ENCODE measurements at places on chromosomes 3 and 15.
A peak's percentile ranks its signal among the peaks of the same experiment; 100 is the strongest.

GRCh38 chr15:77183066-77183465 lies 112.2 kb upstream of the TSPAN3 start:
- DNase-seq, result no peak

DNA sequence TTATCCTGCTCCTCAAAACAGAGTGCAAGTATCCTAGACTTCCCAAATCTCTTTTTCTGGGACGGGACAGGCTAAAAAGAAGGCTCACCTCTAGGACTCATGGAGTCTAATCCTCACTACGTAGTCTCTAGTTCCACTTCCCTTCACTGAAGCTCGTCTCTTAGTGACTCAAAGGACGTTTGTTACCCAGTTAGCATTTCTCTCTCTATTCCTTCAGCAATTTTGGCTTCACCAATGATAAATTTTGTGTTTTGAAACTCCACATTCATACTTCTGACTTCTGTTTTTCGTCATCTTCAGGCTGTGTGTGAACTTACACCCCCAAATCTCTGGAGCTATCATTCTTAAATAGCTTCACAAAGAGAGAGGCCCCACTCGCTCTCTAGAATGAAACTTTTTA lies 627.1 kb downstream of the NAALADL2 start:
- DNase-seq, result no peak

DNA sequence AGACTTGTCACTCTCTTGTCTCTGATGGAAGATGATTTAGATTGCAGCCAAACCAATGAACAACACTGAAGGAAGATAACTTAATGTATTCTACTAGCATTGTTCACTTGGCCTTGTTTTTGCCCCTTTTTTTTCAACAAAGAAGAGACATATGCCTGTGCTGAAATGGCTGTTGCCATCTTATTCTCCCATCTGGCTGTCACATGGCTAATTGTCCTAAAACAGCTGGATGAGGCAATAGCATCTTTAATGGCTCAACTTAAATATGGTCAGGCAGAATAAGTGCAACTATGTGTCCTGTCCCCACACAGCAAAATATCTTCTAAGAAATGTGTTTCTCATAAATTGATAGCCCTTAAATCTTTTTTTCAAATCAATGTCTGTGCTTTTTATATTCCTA lies 576.9 kb downstream of the TUSC7 start:
- DNase-seq, result no peak

- DNase-seq, result no peak
Measured at GRCh38 chr15:85407421-85408269, 27.2 kb downstream of the AKAP13 start.

DNA sequence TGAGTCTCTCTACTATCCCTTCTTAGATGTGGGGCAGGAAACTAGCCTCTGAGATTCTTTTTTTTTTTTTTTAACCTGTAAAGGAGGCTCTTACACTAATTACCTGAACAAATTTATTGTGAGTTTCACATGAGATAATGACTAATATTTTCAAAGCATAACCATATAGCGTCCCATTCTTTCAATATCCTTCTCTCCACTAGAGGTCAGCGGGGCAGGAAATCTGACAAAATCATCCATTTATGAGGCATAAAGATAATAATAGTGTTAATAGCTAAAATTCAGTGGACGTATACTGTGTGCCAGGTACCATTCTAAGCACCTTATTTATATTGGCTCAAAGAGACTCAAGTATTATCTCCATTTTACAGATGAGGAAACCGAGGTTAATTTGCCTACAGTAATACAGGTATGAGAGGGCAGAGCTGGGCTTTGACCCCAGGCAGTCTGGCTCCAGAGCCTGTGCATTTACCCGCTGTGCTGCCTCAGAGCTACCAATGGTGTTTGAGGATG lies 16.3 kb upstream of the SMAD6 start:
- no peak for DNase-seq

GRCh38 chr3:14312375-14312774 lies 90.0 kb upstream of the SLC6A6 start:
- no peak for DNase-seq

- no peak for DNase-seq
Measured at GRCh38 chr15:70127770-70128413, 30.2 kb upstream of the TLE3 start.

GRCh38 chr3:184868477-184868876 lies 56.5 kb downstream of the VPS8 start:
- DNase-seq, result no peak

- no peak for DNase-seq
Measured at GRCh38 chr3:11224010-11224409, 48.2 kb upstream of the ATG7 start.

- peak; percentile 94 for DNase-seq
Measured at GRCh38 chr3:197711973-197712707, 24.6 kb downstream of the RUBCN start.

- DNase-seq, result no peak
Measured at GRCh38 chr3:190074817-190075216, 45.9 kb downstream of the P3H2 start.

GRCh38 chr3:52246728-52247408 lies 1.3 kb downstream of the PPM1M start:
- DNase-seq, result no peak

DNA sequence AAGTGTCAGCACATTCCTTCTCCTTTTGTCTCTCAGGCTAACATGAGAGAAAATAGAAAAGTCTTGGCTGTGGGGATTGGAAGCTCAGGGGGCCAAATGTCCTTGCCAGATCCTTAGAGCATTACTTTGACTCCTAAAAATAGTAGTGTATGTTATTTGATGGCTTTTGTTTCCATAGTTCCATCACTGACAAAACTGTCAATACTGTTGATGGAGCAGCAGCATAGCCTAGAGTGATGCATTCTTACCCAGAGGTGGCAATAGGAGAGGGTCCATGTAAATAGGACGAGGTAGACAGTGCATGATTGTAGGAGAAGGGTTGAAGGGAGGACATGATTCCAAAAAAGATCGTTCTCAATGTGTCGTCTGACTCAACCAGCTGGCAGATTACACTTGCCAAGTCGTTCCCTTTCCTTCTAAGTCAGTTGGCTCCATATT lies 282.7 kb upstream of the TPRG1 start:
- no peak for DNase-seq

- DNase-seq, result no peak
Measured at GRCh38 chr3:114365909-114366308, 72.1 kb downstream of the TIGIT start.

GRCh38 chr3:55675478-55675877 lies 188.4 kb upstream of the WNT5A start:
- DNase-seq, result no peak

- no peak for DNase-seq
Measured at GRCh38 chr3:117549716-117550115, 840.1 kb downstream of the TUSC7 start.

DNA sequence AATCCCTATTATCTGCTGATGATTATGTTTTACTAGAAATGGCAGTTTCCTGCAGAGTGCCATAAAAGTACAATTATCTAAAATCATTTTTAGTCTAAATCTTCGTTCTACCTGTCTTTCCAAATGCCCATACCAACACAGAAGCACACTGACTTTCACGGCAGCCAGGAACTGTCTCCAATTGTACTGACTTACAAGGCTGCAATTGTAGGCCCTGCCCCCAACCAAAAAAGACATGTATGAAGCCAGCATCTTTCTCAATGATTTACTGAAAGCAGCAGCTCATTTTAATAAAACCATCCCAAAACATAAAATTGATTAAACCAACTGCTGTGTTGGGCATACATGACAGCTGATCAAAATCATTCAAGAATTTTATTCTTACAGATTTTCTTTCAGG lies 119.0 kb downstream of the TBC1D5 start:
- DNase-seq, result peak; percentile 39

- no peak for DNase-seq
Measured at GRCh38 chr3:134606033-134607025, 44.5 kb downstream of the KY start.

DNA sequence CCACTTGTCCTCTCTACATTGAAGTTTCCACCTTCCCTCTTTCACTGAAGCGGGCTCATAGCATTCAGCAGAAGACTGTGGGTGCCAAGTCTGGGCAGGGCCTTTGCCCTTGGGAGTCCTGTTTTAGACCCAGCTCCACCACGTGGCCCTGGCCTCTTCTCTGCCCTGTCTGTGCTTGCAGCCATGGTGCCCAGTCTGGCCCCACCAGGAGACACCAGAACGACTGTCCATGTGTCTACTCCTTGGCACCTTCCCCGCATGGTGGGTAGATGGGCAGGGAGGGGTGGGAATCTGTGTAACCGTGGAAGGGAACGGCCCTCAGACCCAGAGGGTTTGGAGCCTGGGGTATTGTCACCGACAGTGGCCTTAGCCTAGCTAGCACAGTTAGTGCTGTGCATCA lies 17.9 kb upstream of the EMC3 start:
- no peak for DNase-seq

GRCh38 chr3:89314454-89315098 lies 207.2 kb downstream of the EPHA3 start:
- DNase-seq, result peak; percentile 8

- DNase-seq, result no peak
Measured at GRCh38 chr15:34804113-34804512, 8.8 kb upstream of the ACTC1 start.

GRCh38 chr3:13282986-13283876 lies 136.9 kb downstream of the NUP210 start:
- no peak for DNase-seq

- DNase-seq, result no peak
Measured at GRCh38 chr3:3666664-3667063, 132.6 kb upstream of the LRRN1 start.

DNA sequence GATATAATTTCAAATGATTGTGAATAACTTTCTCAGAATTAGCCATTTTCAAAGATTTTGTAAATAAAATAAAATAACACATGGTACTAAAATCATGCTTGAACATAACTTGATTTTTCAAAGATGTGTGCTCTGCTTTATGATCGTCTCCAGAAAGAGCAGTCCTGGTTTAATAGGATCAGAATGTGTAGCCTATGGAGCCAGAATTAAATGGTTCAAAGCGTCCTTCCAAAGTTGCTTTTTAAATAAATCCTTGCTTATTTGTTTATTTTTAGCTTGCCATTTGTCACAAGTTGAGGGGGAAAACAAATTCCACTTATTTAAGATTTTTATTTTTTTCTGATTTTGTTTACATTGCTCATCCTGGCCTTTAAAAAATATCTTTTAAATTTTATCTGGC lies 123.7 kb upstream of the SPRED1 start:
- DNase-seq, result no peak

GRCh38 chr3:107432013-107432515 lies 54.8 kb downstream of the CCDC54 start:
- no peak for DNase-seq

DNA sequence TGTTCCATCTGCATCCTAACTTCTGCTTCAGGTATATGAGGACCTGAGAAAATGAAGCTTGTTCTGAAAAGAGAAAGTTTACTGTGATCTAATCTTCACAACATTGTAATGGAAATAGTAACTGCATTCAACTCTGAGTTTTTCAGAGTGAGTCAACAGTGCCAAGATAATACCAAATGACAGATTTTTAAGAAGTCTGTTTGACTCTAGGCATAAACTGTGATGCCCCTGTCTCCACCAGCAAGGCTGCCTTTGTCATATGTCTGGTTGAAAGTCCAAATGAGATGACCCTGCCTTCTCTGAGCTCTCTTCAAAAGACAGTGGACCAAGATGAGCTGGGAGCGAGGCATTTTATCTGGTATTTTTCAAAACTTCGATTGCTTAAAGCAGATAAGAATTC lies 44.8 kb upstream of the B3GNT5 start:
- no peak for DNase-seq

GRCh38 chr3:17091910-17092582 lies 207.3 kb downstream of the PLCL2 start:
- no peak for DNase-seq

- no peak for DNase-seq
Measured at GRCh38 chr3:148631124-148631903, 66.4 kb upstream of the AGTR1 start.

DNA sequence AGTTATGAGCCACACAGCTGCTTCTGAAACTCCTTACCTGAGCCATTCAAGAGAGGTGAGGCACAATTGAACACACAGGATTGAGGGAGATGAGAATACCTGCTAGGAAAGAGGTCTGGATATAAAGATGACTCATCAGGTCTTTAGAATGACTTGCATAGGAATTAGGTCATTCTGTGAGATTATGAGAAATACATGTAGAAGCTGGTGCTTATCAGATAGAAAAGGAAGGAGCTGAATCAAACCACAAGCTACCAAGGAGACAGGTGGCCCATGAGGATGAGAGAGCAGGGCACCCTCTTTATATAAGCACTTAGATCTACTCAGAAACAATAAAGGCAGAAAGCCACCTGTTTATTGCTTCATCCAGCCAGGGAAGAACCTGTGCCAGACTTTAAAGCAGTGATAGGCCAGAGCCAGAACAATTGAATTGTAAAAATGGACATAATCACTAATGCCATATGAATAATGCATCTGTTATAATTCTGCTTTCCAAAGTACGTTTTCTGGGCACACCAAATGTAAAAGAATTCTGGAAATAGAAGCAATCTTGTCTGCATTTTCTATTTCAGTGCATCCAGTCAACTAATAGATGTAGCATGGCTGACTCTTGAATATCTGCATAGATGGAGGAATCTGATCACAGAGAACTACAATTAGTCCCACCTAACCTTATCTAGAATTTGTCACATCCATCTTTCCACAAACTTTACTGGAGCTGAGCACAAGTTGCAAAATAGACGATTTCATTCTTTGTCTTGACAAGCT lies 74.9 kb downstream of the PIK3R4 start:
- DNase-seq, result no peak

- no peak for DNase-seq
Measured at GRCh38 chr3:52707585-52707984, 1.7 kb downstream of the SPCS1 start.

- DNase-seq, result peak; percentile 19
Measured at GRCh38 chr15:77966540-77967234, 110.8 kb downstream of the TBC1D2B start.

DNA sequence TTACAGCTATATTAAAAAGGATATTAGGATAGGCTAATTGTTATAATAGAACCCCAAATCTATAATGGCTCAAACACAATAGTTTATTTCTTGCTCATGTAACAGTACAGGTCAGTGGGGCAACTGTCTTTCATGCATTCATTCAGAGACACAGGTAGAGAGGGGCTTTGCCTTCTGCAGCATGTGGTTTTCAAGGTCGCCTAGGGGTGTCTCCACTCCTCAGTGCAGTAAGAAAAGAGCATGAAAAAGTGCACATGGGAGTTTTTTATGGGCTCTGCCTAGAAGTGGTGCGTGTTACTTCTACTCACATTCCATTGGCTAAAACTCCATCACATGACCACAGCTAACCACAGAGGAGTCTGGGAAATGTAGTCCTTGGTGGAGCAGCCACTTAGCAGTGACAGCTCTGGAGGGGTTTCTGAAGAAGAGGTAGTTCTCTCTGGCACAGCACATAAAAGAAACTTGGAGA lies 1.8 kb downstream of the ZBTB38 start:
- DNase-seq, result peak; percentile 87

- no peak for DNase-seq
Measured at GRCh38 chr15:74777769-74778598, 3.9 kb upstream of the CSK start.

DNA sequence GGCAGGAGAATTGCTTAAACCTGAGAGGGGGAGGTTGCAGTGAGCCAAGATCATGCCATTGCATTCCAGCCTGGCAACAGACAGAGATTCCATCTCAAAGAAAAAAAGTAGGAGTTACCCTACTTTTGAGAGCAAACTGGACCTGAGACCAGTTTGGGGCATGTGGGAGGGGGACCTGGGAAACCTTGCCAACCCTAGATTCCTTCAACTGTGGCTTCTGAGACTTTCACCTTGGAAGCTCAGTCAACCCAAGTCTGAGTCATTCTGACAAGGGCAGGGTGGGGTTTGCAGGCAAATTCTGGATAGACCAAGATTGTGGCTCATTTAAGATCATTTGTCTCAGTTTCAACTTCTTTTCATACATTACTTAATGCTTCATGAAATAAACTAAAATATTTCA lies 23.8 kb upstream of the SIAH2 start:
- no peak for DNase-seq

- DNase-seq, result no peak
Measured at GRCh38 chr3:128329491-128330213, 137.0 kb downstream of the DNAJB8 start.

All from putamen (tissue), 1 donor.